Fibroblast of villous mesenchyme (primary cell): ENCODE measurements at places on chromosomes 1 and 21. TPM values are rescaled to one million over a fixed set of nuclear protein-coding genes. Genes with fewer than 3 reads are reported as not detected.

DNA sequence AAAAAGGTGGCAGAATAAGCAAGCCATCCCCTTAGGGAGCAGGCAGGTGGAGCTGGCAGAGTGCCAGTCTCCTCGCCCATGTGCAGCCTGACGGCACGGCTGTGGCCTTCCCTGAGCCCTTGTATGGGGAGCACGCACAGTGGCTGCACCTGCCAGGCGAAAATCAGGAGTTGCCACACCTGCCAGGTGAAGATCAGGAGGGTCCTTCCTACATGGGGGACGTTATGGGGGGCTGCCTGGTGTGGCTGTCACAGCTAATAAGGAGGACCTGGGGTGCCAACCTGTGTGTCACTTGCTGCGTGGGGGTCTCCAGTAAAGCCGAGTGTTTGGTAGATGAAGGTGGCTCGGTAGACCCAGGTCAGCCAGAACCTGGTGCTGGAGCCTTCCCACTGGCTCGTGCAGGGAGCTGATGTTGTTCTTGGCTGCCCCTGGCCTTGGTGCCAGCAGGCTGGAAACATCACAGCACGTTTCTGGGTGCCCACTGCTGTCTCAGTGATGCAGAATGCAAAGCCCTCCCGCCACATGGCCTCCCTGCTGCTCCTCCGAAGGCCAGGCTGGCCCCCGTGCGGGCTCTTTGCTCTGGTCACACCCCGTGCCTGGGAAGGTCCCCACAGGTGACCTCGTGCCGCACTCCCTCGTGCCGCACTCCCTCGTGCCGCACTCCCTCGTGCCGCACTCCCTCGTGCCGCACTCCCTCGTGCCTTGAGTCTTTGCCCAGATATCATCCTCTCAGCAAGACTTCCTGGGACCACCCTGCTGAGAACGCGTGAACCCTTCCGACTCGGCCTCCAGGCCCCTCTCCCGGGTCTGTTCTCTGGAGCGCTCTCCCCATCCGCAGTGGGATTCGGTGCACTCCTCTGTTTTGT, 55.4 kb downstream of the SLC37A1 start:
- DNase-seq = no peak

DNA sequence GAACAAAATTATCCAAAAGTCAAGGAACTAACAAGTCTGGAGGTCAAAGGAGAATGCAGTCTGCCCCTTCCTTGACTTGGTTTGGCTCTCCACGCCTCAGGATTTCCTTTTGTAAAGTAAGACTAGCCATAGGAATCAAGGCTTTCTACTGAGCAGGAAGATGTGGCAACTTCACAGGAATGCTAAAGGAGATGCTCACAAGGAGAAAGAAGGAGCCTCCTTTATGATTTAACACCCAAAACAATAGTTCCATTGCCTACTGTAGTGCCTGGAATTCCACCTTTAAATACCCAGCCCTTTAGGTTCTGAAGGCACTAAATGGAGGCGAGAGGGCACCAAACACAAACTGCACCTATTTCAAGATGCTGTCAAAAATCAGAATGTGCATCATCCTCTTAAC, 176.3 kb upstream of the NFIA start:
- no peak for DNase-seq

DNA sequence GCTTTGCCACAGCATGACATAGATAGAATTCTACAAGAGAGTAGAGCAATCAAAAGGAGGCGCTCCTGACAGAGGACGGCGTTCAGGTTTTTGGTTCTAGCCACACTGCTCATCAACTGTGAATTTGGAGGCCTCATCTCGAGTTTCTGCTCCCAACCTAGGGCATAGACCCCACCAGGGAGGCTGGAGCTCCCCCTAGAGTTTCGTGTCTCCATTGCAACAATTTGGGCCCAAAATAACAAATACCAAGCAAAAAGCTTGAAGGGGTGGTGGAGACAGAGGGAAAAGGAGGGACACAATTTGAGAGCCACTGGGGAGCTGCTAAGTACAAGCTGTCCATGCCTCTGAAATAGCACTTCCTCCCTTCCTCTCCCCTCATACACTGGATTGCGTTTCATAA, 297.0 kb downstream of the GPATCH2 start:
- DNase-seq = peak; percentile 10

DNA sequence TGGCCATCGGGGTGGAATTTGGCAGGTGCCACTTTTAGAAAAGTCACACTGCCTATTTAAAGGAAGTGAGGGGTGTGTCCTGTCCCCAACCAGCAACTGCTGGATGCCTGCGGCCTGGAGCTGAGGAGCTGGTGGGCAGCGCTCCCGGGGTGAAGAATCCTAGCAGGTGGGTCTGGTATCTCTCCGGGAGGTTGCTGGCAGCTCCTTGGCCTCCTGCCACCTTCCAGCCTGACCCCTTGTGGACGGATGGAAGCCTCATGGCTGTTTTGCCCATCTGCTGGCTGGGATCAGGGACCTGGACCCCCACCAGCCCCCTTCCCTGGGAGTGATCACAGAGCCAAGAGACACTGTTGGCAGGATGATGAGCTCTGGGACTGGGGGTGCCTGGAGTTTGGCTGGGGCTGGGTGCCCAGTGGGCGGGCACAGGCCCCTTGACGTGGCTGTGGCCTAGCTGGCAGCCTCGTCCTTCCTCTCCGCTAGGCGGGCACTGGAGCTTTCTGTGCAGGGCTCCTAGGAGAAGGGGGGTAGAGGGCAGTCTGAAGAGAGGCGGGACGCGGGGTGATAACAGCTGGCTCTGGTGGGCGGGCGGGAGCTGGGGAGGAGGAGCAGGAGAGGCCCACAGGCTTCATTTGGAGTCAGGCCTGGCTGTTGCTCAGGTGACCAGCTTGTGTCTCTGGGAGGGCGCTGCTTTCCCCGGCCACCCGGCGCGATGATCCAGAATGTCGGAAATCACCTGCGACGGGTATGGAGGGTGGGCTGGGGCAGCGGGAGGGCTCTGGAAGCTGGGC, at the start of gene ACOT11:
TSS of gene ACOT11 (plus strand) at position 628 of the 788 bp plus-strand sequence. CDS start at position 710, 82 bp downstream.
- peak; percentile 82 for DNase-seq

DNA sequence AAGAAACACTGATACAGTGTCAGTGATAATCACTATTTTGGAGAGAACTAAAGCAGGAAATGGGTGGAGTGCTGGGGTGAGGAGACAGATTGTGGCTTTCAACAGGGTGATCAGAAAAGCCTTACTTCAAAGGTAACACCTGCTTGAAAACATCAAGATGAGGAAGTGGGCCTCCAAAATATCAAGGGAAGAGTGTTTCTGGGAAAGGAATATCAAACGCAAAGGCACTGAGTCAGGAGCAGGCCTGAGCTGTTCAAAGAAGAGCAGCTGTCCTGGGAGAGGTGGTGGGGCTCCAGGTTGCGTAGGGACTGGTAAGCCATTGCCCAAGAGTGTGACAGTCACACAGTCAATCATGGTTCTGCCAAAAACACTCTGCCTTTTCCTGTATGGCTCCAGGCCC, 47.1 kb upstream of the ATP1A1 start:
- DNase-seq = no peak

GRCh38 chr1:58966103-58966916, 182.5 kb upstream of the JUN start:
- no peak for DNase-seq

DNA sequence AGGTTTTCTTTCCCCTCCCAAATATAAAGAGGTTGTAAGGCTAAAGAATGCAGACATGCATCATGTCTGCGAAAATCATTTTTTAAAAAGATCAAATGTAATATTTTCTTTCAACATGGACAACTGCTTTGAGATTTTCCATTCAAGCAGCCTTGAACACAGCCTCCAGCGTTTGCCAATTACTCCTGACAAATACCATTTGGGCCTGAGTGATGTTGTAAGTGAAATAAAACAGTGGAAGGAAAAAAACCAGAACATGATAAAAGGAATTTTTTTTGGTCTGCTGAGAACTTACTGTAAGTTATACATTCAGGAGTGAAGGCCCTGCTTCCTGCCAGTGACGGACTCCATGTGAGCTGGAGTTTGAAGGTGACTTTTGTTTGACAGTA, 37.2 kb downstream of the SETD4 start:
- peak; percentile 65 for DNase-seq

GRCh38 chr1:156813298-156813697, 3.4 kb downstream of the SH2D2A start:
- no peak for DNase-seq

Gene AGTRAP
- total RNA-seq = 38.9 and 41.9 TPM in 2 replicates

Gene CDC14A
- total RNA-seq = 4.2 and 5.2 TPM in 2 replicates
